ENCODE measurements at places on chromosomes 16 and 17.
A peak's percentile ranks its signal among the peaks of the same experiment; 100 is the strongest.

GRCh38 chr16:77782694-77783093 is 5.7 kb upstream of the VAT1L start:
- no peak for DNase-seq
- H3K4me1 ChIP-seq: no peaks in the 10 kb centered on the region
- no peak overlapping the region for H3K27ac ChIP-seq
- no peaks in the 10 kb centered on the region for H3K36me3 ChIP-seq

DNA sequence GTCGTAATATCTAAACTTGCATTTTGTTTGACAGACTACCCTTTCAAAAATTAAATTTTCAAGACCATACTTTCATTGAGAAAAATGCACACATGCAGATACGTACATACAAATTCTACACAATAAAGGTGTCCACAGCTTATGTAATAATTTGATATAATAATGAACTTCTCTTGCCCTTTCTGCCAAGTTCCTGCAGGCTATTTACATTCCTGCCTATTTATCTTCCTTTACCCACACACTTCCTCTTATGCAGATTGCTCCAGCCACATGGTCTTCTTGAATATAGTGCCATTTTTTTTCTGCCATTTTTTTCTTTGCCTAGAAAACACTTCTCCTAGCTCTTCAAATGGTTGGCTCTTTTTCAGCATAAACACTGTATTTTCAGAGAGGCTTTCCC is 826.9 kb upstream of the CDH8 start:
- no peaks in the 10 kb centered on the region for H3K36me3 ChIP-seq
- H3K4me1 ChIP-seq: no peaks in the 10 kb centered on the region
- DNase-seq: no peak

DNA sequence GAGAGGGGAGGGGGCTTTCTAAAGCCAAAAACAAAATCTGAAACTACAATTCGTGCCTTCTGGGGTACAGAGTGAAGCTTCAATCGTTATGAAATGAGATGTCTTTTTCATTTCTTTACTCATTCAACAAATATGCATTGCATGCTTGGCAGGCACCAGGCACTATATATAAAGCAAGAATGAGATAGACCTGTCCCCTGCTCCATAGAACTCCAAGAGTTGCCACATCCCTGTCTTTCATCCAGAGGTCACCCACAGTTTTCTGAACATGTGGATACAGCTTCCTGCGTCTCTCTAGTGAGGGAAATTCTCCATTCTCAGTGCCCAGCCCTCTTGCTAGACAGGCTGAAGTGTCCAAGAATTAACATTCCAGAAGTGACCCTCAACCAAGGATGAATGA is 343.2 kb upstream of the MAF start:
- no peak overlapping the region for H3K27ac ChIP-seq
- DNase-seq: peak; percentile 34
- no peak overlapping the region for H3K4me3 ChIP-seq
- no peaks in the 10 kb centered on the region for H3K4me1 ChIP-seq
- H3K27me3 ChIP-seq: no peaks in the 10 kb centered on the region
- H3K36me3 ChIP-seq: no peaks in the 10 kb centered on the region

GRCh38 chr17:59432657-59433056 is 101.2 kb downstream of the YPEL2 start:
- peaks cover 23% of the 10 kb centered on the region for H3K4me1 ChIP-seq
- no peaks in the 10 kb centered on the region for H3K27me3 ChIP-seq
- H3K27ac ChIP-seq: no peak overlapping the region
- no peaks in the 10 kb centered on the region for H3K36me3 ChIP-seq
- H3K4me3 ChIP-seq: no peak overlapping the region

GRCh38 chr17:36092230-36092629 is 2.3 kb upstream of the CCL3 start:
- DNase-seq: peak; percentile 35
- no peaks in the 10 kb centered on the region for H3K27me3 ChIP-seq
- no peak overlapping the region for H3K4me3 ChIP-seq
- no peaks in the 10 kb centered on the region for H3K4me1 ChIP-seq
- no peak overlapping the region for H3K27ac ChIP-seq

- H3K4me1 ChIP-seq: peaks cover 9% of the 10 kb centered on the region
- no peak overlapping the region for H3K4me3 ChIP-seq
- no peak overlapping the region for H3K27ac ChIP-seq
- DNase-seq: peak; percentile 43
These were observed 14.2 kb downstream of the ANKFY1 start for GRCh38 chr17:4249452-4250029.

DNA sequence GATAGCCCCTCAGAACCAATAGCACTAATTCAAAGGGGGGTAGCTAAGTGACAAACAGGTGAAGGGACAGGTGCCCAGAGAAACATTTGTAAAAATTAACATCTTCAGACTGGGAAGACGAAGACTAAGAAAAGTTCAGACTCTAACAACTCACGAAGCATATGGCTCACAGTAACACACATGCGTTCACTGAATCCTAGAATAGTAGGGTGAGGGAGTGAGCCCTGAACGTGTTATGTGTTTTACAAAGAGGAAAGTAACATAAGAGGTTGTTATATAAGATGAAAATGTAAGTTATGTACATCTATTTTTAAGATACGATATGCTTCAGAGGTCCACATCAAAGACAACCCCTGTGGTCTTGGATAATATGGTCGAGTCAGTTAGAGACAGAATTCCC is 15.2 kb downstream of the GSG1L2 start:
- H3K4me3 ChIP-seq: no peak overlapping the region
- H3K36me3 ChIP-seq: no peaks in the 10 kb centered on the region
- no peak for DNase-seq

DNA sequence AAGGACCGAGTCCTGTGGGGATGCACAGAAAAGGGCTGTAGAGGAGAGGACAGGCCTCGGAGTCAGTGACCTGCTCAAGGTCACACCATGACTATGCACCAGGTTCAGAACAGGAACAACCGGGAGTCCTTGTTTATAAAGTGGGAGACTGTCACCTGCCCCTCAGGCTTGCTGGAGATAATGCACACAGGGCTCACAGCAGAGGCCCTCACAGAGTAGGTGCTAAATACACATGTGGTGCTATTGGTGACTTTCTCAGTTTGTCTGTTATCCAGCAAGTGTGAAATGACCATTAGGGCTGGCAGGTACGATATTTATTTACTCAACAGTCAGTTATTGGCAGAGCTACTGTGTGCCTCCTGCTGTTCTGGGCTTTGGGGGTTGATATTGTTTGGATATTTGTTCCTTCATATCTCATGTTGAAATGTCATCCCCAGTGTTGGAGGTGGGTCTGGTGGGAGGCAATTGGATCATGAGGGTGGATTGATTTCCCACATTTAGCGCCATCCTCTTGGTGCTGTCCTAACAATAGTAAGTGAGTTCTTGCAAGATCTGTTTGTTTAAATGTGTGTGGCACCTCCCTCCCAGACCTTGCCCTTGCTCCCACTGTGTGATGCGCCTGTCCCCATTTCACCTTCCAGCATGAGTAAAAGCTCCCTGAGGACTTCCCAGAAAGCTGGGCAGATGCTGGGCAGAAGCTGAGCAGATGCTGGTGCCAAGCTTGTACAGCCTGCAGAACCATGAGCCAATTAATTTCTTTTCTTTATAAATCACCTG is 162.1 kb upstream of the MPHOSPH6 start:
- H3K27ac ChIP-seq: no peak overlapping the region
- H3K36me3 ChIP-seq: no peaks in the 10 kb centered on the region
- no peak for DNase-seq
- no peak overlapping the region for H3K4me3 ChIP-seq
